GM20000 (cell line): ENCODE measurements at places on chromosomes 13 and 19.

DNA sequence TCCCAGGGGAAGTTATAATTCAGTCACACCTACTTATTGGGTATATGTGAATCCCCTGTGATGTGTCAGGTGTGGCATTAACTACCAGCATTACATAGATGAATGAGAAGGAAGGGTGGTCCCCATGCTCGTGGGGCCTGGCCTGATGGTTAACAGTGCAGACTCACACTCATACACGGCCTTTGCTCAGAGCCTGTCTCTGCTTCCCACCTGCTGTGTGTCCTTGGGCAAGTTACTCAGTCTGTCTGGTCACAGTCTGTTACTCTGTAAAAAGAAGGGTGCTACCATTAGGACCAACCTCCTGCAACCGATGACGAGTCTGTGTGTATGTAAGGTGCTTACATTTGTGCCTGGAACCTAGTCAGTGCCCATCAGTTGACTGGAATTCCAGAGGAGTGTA lies 23.8 kb downstream of the SAFB start:
- no peak for DNase-seq

DNA sequence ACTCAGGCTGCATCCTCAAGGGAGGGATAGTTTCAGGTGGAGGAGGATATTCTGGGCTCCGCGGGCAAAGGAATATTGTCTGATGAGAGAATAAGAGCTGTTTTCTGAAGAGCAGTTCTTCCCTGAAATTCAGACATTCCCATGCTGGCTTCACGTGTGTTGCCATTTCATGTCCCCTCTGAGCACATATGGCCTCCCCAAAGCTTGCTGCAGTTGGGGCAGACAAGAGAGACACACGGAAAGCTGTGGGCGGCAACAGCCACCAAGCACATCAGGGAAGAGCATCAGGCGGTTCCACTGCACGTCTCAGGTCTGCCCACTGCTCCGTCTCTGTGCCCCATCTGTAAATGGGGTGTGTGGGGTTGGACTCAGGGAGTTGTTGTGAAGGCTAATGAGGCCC lies 247.5 kb upstream of the TSHZ3 start:
- no peak for DNase-seq

DNA sequence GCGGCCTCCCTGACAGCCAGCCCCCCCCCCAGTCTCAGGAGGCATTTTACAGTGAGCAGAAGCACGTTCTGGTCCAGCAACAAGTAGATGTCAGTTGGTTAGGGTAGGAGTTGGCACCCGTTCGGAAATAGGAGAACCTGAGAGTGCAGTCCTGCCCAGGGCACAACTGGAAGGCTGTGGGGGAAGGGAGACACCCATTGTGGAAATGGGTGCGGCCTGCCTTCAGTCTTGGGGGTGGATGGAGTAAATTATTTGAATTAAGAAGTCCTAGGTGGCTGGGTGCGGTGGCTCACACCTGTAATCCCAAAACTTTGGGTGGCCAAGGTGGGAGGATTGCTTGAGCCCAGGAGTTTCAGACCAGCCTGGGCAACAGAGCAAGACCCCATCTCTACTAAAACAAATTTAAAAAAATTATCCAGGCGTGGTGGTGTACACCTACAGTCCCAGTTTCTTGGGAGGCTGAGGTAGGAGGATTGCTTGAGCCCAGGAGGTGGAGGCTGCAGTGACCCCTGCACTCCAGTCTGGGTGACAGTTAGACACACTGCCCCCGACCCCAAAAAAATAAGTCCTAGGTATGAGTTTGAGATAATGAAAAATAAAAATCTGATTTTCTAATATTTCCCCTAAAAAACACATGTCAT lies 1.2 kb downstream of the CIRBP start:
- no peak for DNase-seq

DNA sequence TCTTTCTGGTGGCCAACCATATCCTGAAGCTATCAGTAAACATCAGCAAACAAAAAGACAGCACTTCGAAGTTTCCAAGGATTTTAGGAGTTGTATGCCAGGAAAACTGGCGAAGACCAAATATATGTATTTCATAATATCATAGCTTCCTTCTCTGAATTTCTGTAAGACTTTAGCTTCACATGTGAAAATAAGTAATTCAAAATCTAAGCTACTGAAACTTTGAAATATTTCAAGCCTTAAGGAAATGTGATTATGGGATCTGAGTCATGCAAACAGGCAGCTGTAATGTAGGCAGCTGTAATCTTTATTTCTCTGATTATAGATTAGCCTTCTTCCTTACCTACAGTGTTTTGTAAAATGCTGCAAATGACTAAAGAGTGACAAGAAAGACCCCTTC lies 70.7 kb upstream of the ANKRD10 start:
- DNase-seq = no peak

- no peak for DNase-seq
Measured at GRCh38 chr13:77909827-77910226, 8.8 kb downstream of the EDNRB start.

- DNase-seq = no peak
Measured at GRCh38 chr13:27504128-27504867, 53.9 kb upstream of the MTIF3 start.
